ENCODE measurements at places on chromosomes 2 and 18.

GRCh38 chr2:220887271-220887870, 684.7 kb downstream of the EPHA4 start:
- no peak for DNase-seq

GRCh38 chr2:110707386-110707965, 24.9 kb upstream of the ACOXL start:
- DNase-seq: no peak

DNA sequence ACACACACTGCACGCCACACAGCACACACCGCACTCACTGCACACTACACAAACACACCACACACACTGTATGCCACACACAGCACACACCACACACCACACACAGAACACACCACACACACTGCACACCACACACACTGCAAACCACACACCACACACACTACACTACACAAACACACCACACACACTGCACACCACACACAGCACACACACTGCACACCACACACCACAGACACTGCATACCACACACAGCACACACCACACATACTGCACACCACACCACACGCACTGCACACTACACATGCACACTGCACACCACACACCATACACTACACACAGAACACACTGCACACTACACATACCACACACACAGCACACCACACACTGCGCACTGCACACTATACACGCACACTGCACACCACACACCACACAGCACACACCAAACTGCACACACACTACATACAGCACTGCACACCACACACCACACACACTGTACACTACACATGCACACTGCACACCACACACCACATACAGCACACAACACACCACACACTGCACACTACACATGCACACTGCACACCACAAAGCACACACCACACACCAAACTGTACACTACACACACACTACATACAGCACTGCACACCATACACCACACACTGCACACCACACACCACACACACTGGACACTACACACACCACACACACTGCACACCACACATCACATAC, 59.6 kb downstream of the ASB1 start:
- no peak for DNase-seq

DNA sequence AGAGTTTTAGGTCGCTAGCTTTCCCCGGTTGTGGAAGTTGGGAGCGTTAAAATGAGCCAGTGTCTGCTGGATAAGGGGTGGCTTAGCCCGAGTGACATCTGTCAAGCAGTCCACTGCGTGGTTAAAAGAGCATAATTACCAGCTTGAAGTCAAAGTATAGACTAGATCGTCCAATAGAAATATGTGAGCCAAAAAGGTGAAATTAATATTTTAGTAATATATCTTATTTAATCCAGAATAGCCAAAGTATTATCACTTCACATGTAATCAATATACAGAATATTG, 654 bp downstream of the COMMD1 start:
- no peak for DNase-seq

GRCh38 chr2:99403084-99403483, 65.9 kb downstream of the EIF5B start:
- no peak for DNase-seq

DNA sequence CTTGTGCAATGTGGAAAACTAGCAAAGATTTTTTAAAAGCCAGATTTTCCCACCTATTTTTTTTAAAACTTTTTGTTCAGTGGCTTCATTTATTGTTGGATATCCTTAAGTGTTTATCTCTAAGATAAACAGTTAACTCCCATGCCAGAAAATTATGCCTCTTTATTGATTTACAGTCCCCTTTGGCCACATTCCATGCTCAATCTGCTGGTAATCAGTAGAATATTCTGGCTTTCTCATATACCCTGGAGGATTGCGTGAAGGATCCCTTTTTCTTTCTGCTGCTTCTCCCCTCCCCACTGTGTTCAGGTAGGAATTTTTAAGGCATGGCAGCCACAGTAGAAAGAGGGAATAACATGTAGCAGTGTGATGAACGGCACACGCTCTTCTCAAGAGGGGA, 2.6 kb downstream of the GRHL1 start:
- no peak for DNase-seq

GRCh38 chr2:37091873-37092272, 7.6 kb downstream of the GPATCH11 start:
- DNase-seq: no peak

- no peak for DNase-seq
These were observed 131.2 kb upstream of the ERBB4 start for GRCh38 chr2:212669761-212670160.

- DNase-seq: no peak
These were observed 25.3 kb upstream of the BZW1 start for GRCh38 chr2:200786423-200786822.

DNA sequence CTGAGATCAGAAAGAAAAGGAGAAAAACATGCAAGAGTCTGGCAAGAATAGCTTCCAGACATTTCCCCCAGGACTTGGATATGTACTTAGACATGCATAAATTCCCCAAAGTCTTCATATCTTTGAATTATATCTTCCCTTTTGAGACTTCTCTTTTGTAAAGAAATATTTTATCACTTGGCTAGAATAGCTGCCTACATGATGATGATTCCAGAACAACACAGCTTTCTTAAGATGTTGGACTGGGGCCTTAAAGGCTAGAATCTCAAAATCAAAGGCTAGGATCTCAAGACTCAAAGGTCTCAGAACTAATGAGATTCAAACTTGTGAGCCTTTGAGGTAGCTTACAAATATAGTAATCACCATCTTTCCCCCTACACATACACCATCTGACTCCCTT, 842.3 kb downstream of the BCL11A start:
- DNase-seq: no peak

- DNase-seq: no peak
These were observed 582.6 kb downstream of the NRXN1 start for GRCh38 chr2:50449306-50449705.

- no peak for DNase-seq
These were observed 26.8 kb downstream of the SERPINB4 start for GRCh38 chr18:63617049-63617914.

- no peak for DNase-seq
These were observed 114.8 kb upstream of the ANKRD30BL start for GRCh38 chr2:132276571-132276981.

- no peak for DNase-seq
These were observed 104.0 kb downstream of the DNER start for GRCh38 chr2:229610333-229610732.

DNA sequence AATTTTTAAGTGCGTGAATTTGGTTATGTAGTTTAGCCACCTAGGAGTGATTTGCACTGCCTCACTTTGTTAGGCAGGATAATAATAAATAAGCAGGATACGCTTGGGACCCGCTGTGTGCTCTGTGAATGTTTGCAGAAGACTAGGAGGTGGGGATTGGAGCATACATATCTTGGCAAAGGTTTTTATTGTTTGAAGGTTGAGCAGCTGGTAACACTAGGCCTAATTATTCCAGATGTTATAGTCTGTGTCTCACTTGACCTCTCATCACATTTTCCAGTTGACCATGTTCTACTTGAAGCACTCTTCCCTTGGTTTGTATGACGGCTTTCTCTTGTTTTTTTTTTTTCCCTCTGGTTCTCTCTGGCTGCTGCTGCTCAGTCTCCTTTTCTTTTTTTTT, 42.7 kb downstream of the FHOD3 start:
- no peak for DNase-seq

All from ELF-1 (cell line).